ENCODE measurements at places on chromosomes 2 and 18. TPM values are rescaled to one million over a fixed set of nuclear protein-coding genes. Genes with fewer than 3 reads are reported as not detected.

Gene DGKD
- total RNA-seq = 55.7 TPM

Gene LYG2
- not detected for total RNA-seq

Gene CD8B
- not detected for total RNA-seq

Gene MSGN1
- total RNA-seq = not detected

Gene FOXI3
- total RNA-seq = not detected

Gene KYNU
- 143 TPM for total RNA-seq

Gene GKN1
- not detected for total RNA-seq

Gene GLI2
- 0.74 TPM for total RNA-seq

Gene KCNG2
- total RNA-seq = not detected

Gene CTDSP1
- total RNA-seq = 72.3 TPM

Gene RNF125
- total RNA-seq = 3.5 TPM

Gene IL1RL1
- 25.6 TPM for total RNA-seq

Gene GRB14
- total RNA-seq = 2.0 TPM

Gene NFE2L2
- total RNA-seq = 135 TPM

Gene MC4R
- not detected for total RNA-seq

Gene QPCT
- total RNA-seq = not detected

Gene VAMP8
- total RNA-seq = 49.9 TPM

Gene G6PC2
- total RNA-seq = not detected

Gene EFEMP1
- 125 TPM for total RNA-seq

Gene AQP12A
- total RNA-seq = not detected

Gene UGT1A9
- total RNA-seq = not detected

Gene RGPD4
- total RNA-seq = 0.14 TPM

Gene CHRNA1
- not detected for total RNA-seq

Gene GULP1
- 9.3 TPM for total RNA-seq

Gene ALK
- total RNA-seq = not detected

Gene AFF3
- total RNA-seq = 1.0 TPM

Gene CTDP1
- total RNA-seq = 25.1 TPM

Gene CCDC150
- total RNA-seq = 5.5 TPM

Gene TAF4B
- 5.8 TPM for total RNA-seq

Gene CD28
- total RNA-seq = not detected

Gene GPR155
- total RNA-seq = 1.9 TPM

Gene IL36B
- not detected for total RNA-seq

Gene DNER
- 49.2 TPM for total RNA-seq

Gene NPHP1
- 3.1 TPM for total RNA-seq

All from MCF 10A (cell line).